ENCODE measurements at places on chromosomes 16 and 17. TPM values are rescaled to one million over a fixed set of nuclear protein-coding genes. Genes with fewer than 3 reads are reported as not detected.

Gene RTN4RL1
- total RNA-seq: 0.40 TPM

Gene TP53TG3
- total RNA-seq: not detected

Gene HAGHL
- total RNA-seq: 4.4 TPM

Gene PLXDC1
- not detected for total RNA-seq

Gene KRTAP2-3
- not detected for total RNA-seq

Gene SLC5A10
- total RNA-seq: not detected

Gene KRT33B
- total RNA-seq: not detected

- DNase-seq: no peak
Observed at GRCh38 chr17:27770877-27771276, 29.5 kb downstream of the NOS2 start.

- peak; percentile 28 for DNase-seq
Observed at GRCh38 chr17:81391936-81392908, 3.0 kb upstream of the BAHCC1 start.

- DNase-seq: no peak
Observed at GRCh38 chr16:27399969-27400368, 2.0 kb upstream of the IL21R start.

DNA sequence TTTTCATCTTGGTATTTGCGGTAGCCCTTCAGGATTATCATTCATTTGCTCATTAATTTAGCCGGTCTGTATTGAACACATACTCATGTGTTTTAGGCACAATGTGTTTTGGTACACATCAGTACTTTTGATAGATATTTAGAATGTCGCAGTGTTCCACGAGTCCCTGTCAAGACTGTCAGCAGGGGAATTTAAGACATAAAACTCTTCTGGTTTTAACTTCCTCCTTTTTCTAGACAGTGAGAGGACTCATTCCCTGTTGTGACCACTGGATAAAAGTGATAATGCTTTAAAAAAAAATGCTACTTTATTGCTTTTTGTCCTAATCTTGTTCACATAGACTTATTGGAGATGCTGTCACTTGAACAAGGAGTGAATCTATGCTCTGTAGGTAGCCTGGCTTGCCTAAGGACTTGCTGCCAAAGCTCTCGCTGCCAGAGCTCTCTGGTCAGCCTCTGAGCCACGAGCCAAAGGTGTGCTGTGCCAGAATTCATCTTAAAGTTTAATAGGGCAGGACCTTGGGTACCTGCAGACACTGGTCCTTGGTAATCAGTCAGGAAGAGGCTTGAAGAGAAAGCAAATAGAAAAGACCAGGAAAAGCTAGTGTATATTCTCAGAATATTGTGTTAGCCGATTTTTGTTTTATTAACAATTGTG is 5.4 kb downstream of the DCAF7 start:
- no peak for DNase-seq

GRCh38 chr17:68391561-68392268 is 65.6 kb downstream of the WIPI1 start:
- DNase-seq: no peak

GRCh38 chr16:57862698-57863433 is 60.6 kb upstream of the KIFC3 start:
- DNase-seq: no peak

DNA sequence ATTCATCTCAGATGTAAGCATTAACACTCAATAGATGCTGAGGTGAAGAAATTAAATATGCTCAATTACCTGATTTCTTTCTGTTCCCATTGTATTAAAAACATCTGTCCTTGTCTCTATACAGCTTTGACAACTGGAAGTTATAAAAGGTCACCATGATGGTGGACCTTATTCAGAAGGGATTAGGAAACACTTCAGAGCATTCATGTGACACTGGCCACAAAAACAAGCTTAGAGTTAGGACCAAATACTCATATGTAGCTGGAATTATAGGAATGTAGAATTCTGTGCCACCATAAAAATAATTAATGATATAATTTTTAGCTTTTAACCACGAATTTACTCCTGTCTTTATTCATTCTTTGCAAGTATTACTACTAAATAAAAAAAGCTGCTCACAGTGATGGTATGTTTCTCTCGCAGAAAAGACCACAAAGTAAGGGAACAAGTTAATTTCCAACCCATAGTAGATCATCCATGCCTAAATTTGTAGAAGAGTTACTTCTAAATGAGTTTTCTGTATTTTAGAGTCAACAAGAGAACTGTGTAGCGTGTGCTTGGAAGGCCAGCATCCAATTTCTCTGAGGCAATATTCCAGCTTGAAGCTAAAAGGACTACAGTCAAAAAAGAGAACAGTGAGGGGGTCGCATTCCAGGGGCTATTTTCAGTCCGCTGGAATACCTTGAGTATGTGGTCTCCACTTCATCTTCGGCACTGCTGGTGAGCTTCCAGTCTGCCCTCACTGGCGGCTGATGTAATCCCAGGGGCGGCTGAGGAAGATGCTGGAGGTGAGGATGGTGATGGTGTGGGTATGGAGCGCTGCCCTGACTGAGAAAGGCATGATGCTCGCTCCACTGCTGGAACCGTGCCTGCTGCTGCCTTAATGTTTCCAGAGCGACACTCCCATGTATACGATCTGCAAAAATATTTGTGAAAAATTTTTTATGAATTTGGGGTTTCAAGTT is 63.7 kb downstream of the CACNG1 start:
- DNase-seq: no peak

GRCh38 chr16:86926181-86927094 is 348.1 kb downstream of the FOXL1 start:
- DNase-seq: no peak

DNA sequence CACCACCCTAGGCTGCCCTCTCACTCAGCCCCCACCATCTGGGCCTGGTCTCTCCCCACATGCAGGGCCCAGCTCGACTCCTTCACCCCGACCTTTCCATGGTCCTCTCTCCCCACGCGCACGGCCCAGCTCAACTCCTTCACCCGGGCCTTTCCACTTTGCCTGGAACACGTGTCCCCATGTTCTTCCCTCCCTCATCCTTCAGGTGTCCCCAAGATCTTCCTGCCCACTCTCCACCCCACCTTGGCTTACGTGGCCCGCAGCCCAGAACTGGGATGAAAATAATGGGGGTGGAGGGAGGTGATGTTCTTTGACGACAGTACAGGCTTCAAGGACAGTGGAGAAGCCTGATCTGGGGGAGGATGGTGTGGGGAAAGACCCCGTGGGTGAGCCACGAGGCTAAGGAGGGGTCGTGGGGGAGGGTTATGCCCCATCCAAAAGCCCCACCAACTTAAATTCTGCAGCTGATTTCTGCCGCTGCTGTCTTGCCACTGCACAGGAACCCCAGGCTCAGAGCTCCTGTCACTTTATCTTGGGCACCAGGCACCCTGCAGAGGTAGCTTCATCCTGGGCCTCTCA is 9.9 kb upstream of the MEAK7 start:
- no peak for DNase-seq

DNA sequence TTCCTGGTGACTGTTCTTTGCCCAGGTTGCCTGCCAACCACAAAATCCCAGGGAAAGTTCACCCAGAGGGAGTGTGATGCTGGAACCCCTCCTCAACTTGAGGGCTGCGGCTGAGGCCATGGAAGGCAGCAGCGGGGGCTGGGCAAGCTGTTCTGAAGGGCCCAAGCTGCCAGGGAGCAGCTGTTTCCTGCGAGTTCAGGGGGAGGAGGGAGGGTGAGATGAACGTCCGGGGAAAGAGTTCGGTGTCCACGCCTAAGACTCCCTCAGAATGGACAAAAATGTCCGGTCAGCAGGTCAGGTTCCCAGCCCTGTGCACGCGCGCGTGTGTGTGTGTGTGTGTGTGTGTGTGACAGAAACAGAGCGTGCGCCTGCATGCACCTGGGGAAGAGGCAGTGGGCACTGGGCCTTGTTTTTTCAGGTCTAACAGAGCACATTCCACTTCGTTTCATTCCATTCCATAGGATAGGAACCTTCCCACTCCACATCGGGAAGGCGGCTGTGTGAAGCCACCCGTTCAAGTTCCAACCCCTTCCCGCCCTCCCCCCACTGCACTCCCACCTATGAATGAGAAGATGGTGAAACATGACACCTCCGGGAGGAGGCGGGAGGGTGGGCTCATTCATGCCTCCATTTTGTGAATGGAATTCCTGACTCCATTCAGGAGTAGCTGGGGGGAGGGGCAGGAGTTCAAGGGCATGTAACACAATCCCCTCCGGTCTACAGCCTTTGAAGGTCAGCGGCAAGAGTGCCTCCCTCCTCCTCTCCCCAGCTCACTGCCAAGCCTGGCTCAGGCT is 15.7 kb downstream of the ETV4 start:
- peak; percentile 87 for DNase-seq

GRCh38 chr16:19874851-19875546 is 9.6 kb downstream of the GPRC5B start:
- no peak for DNase-seq

DNA sequence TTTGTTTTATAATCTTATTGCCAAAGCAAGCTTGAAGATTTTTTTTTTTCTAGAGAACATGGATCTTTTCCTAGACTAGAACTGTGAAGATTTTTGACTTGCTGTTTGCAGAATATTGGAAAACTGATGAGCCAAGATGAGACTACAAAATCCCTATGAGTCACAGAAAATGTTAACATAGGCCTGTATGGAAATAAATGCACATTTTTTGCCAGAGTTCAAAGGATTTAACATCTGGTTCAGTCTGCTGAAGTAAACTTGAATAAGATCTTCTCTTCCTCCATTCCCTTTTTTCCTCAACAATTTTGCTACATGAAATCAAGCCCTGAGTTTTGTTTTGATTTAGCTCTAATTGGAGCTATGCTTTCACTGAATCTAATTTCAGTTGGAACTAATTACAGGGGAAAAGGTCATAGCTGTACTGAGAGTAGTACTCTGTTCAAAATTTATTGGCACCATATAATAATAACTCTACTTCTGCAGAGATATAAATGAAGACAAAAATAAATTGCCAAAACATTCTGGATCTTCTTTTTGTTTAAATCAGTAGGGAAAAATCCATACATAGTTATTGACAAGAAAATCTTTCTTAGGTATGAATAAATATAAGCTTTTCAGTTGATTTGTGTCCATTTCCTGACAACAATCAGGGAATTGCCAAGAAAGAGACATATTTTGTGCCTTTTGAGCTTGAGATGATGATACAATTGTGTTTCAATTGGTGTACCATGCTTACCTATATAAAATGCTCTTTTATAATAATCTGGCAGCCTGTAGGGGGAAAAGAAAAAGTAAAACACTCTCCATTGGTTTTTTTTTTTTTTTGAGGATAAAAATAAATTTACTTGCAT is 387.5 kb upstream of the GOT2 start:
- DNase-seq: no peak

DNA sequence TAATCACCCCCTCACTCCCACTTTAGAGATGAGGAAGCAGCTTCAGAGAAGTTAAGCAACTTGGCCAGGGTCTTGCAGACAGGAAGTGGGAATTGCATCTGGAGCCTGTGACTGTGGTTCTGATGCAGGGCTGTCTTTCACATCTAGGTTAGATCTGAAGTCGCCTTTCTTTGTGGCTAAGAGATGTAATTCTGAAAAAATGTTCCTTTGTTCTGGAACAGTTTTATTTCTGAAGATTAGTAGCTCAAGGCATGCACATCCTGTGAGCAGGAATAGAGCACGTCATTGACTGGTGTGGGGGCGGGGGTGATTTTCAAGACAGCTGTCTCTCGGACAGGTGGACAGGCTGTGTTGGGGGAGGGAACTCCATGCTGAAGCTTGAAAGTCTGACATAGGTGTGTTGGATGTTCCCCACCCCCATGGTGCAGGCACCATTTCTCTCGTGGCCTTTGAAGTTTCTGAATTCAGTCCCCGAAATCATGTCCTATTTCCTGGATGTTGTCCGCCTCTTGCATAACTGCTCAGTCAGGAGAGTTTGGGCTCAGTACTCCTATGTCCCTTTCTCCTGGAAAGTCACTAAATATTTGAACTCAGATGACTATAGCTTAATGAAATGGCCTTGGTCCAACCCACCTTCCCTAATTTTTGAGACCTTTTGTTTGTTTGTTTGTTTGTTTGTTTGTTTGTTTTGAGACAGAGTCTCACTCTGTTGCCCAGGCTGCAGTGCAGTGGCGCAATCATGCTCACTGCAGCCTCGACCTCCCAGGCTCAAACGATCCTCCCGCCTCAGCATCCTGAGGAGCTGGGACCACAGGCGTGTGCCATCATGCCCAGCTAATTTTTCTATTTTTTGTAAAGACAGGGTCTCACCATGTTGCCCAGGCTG is 21.0 kb upstream of the HERPUD1 start:
- no peak for DNase-seq

DNA sequence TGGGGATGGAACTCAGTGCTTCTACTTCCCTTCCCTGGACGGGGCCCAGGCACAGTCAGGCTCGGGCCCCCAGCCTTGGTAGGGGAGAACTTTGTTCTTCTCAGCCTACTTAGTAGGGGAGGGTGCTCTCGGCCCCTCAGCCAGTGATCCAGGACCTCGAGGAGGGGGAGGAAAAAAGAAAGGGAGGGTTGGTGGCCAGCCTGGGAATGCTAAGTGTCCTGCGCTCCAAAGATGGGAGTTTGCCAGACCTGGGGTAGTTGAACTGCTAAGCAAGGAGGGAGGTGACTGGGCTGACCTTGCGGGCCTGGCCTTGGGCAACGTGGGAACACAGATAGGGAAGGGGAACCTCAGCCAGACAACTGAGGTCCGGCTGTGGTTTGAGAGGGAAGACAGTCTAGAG is 12.2 kb downstream of the ADGRG1 start:
- no peak for DNase-seq

GRCh38 chr16:66926961-66927436 is 1.7 kb upstream of the RRAD start:
- DNase-seq: peak; percentile 54

- DNase-seq: no peak
Observed at GRCh38 chr16:89198417-89199240, 1.7 kb downstream of the SLC22A31 start.

- DNase-seq: no peak
Observed at GRCh38 chr17:46053911-46054534, 55.0 kb downstream of the STH start.

DNA sequence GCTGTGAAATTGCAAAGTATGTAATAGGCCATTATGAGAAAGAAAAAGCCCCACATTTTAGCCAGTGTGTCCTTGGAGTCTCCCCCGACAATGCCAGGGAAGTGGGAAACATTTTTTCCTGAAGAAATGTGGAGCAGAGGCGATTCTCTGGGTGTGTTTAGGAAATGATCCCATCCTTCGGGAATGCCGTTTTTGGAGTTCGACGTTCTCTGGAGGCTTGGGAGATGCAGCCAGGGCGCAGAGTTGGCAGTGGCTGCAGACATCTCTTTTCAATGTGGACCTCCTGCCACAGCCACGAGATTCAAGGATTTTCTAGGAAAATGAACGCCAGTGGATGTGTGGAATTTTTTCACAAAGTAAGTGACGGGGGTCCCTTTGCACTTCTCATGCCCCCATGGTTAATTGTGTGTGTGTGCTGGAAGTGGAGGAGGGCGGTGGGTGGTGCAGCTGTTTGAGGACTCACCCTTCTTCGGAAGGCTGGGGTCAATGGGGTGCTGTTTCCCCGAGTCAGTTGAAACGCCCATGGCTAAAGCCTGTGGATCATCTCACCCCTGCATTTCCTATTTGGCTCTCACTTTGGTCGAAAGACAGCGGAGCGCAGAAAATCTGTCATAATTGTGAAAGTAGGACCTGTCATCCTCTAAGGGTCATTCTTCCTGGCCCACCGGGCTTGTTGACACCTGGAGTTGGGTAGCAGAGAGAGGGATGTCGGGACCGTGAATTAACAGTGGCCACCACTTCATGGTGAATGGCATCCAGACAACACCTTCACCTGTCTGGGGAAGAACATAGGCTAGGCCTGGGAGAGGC is 73.2 kb downstream of the CMIP start:
- peak; percentile 84 for DNase-seq

GRCh38 chr17:39564211-39564848 is 43.4 kb downstream of the NEUROD2 start:
- no peak for DNase-seq
